Mucosa of gallbladder (tissue), 1 donor: ENCODE measurements at places on chromosomes 16 and 17. TPM values are rescaled to one million over a fixed set of nuclear protein-coding genes. Genes with fewer than 3 reads are reported as not detected.
A peak's percentile ranks its signal among the peaks of the same experiment; 100 is the strongest.

- DNase-seq = no peak
These were observed 15.1 kb upstream of the CSNK2A2 start for GRCh38 chr16:58212824-58213655.

GRCh38 chr16:88650749-88651275 lies at the start of gene CYBA:
Gene CYBA (minus strand): TSS chr16:88651053. CDS start chr16:88651013, 40 bp downstream.
- DNase-seq = peak; percentile 74

GRCh38 chr17:13958773-13959172 lies 110.5 kb upstream of the COX10 start:
- DNase-seq = no peak

DNA sequence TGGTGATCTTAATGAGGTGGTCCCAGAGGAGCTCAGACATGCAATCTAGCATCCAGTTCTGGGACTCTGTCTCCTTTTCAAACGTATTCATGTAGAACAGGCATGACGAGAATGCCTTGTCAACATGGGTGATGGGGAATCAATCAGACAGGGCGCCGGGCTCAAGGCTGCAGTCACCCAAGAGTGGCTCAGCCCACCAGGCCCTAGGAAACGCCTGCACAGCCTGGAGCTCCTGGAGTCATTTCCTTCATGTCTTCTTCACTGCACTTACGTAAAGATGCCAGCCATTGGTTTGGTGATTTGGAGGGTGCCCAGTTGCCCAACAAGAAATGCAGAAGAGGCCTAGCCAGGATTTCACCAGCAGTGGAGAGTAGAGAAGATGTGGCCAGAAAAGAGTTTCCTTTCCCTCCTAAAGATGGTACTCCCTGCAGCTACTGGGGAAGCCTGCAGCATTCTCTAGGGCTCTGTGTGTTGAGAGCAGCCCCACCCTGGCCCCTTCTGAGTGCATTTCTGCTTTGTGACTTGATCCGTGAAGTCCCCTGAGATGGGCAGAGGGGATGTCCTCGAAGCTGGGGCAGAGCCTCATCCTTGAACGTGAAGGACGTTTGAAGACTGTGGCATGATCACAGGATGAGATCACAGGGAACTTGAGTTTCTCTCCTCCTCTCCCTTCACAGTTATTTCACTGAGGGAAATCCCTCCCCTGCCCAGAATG lies 24.0 kb upstream of the STH start:
- no peak for DNase-seq

DNA sequence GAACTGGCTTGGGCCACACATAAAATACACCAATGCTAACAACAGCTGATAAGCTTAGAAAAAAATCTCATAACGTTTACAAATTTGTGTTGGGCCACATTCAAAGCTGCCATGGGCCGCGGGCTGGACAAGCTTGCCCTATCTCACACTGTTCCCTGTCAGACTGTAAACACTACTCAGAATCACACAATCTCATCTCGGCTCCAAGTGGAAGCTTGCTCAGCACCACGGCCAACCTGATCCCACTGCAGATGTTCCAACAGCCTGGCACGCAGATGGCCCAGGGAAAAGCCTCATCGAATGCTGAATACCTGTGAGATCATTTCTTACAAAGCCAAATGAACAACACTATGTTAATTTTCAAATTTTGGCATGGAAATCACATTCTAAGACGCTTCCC lies 125.8 kb downstream of the ANKRD11 start:
- no peak for DNase-seq

- no peak for DNase-seq
These were observed 427.5 kb downstream of the CDH13 start for GRCh38 chr16:83054283-83054682.

DNA sequence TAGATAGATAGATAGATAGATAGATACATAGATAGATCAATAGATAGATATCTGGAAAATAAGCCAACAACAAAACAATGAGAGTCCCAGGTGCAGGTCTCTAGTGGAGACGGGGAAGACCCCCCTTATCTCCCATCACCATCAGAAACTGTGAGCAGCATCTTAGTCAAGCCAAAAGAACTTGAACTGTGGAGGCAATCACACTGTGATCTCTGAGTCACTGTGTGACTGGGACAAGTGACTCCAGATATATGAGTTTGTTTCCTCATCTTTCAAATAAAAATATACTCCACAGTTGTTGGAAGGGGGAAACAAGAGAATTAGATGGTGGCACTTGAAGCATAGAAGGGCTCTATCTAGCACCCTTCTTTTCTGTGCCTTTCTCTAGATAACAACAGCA lies 42.1 kb downstream of the NOG start:
- no peak for DNase-seq

DNA sequence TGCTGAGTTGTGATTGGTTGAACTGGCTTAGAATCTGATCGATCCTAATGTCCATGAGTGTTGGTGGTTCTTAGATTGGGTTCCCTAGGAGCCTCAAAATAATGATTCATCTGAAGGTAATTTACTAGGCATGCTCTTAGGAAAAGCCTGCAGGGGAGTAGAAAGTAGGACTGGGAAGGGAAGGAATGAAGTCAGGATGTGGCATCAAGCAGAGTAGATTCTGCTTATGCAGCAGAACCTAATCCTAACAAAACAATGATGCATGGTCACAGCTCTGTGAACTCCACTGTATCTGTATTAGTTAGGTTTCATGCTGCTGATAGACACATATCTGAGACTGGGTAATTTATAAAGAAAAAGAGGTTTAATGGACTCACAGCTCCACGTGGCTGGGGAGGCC lies 132.5 kb downstream of the HS3ST2 start:
- no peak for DNase-seq

GRCh38 chr17:68431661-68432071 lies 25.6 kb downstream of the WIPI1 start:
- DNase-seq = no peak

DNA sequence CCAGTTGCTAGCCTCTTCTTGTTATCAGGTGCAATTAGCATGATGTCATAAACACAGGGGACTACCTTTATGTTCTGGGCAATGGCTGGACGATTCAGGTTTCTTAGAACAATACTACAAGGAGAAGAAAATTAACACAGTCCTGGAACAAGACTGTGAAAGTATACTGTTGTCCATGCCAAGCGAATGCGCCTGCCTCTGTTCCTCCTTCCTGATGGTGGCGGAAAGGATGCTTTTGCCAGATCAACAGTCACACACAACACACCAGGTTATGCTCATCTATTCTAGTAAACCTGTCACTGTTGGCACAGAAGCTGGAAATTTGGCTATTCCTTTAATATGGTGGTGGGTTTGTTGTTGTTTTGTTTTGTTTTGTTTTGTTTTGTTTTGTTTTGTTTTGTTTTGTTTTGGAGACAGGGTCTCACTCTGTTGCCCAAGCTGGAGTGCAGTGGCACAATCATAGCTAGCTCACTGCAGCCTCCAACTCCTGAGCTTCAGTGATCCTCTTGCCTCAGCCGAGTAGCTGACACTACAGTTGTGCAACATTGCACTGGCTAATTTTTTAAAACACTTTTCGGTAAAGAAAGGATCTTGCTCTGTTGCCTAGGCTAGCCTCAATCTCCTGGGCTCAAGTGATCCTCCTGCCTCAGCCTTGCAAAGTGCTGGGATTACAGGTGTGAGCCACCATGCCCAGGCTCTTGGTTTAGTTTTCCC lies 3.1 kb upstream of the CD300LD start:
- DNase-seq = no peak

- DNase-seq = no peak
These were observed 8.4 kb upstream of the TAT start for GRCh38 chr16:71585318-71585703.

PRSS53 gene
- 4.5 TPM for total RNA-seq

CRYM gene
- total RNA-seq = 15.6 TPM

SUPT6H gene
- 59.8 TPM for total RNA-seq

GJD3 gene
- total RNA-seq = 1.9 TPM

SPEM3 gene
- not detected for total RNA-seq

CDT1 gene
- total RNA-seq = 3.2 TPM

KRT36 gene
- not detected for total RNA-seq

RRAD gene
- total RNA-seq = 9.4 TPM

SLC16A13 gene
- 44.4 TPM for total RNA-seq
